ENCODE measurements at places on chromosomes 5 and 9.

GRCh38 chr9:124344291-124345050, 70.8 kb downstream of the PSMB7 start:
- no peak for DNase-seq

DNA sequence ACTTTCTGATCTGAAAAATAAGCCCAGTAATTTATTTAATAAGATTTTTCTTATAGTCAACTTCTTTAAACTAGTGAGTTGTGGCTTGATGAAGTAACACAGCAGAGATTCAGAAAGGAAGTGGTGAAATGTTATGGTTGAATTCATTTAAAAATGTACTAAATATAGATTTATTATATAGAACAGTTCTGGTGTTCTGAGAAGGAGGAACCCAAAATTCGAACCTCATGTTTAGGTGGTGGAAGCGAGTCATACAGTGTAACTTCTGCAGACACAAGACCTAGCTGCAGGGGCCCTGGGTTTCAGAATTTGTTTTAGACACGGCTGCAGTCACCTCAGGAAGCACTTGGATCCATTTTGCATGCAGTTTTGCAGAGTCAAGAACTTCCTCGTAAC, 188.2 kb downstream of the TRIO start:
- no peak for DNase-seq

- DNase-seq, result no peak
Observed at GRCh38 chr5:131324303-131324702, 60.5 kb downstream of the CDC42SE2 start.

GRCh38 chr5:91048073-91048472, 335.0 kb downstream of the ARRDC3 start:
- DNase-seq, result no peak
